ENCODE measurements at places on chromosomes 2 and 18. TPM values are rescaled to one million over a fixed set of nuclear protein-coding genes. Genes with fewer than 3 reads are reported as not detected.

DNA sequence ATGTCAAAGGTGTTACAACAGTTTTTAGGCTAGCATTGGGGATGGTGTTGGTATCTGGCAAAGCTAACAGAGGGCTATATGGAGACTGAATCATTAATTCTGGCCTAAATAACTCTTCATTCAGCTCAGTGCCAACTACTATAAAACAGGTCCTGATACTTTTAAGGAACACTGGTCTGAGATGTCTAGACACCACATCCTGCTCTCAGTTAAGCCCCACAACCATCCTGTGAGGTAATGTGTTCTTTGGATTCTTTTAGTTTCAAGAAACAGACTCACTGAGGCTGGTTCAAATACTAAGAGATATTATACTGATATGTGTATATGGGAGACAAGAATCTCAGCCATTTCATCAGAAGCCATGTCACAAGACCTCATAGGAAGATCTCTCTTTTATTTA is 14.2 kb upstream of the HK2 start:
- no peaks in the 10 kb centered on the region for H3K36me3 ChIP-seq
- no peak overlapping the region for H3K27ac ChIP-seq
- H3K27me3 ChIP-seq: no peaks in the 10 kb centered on the region
- no peak overlapping the region for H3K4me3 ChIP-seq
- DNase-seq: no peak

DNA sequence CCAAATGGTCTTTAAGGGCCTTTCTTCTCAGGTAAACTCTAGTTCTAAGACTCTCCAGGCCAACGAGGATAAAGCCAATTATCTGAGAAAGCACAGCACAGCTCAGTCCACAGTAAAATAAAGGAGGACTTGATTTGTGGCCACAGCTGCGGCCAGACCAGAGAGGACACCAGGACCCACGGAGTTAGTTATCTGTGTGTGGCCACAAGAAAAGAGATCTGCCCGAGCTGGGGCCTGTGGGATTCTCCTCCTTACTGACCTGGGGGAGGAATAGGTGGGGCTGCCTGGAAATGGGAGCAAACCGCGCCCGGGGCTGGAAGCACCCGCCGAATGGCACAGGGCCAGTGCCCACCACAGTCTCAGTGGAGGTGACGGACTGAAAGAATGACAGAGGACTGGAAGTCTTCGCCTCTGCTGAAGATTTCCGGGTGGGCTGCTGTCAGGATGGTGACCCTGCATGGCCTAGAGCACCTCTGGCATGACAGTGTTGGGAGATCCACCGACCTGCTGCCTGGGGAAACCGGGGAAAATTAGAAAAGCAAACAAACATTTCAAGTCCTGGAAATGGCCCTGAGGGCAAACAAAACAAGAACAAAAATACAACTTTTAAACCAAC is 13.3 kb downstream of the PROC start:
- no peak for DNase-seq
- H3K4me1 ChIP-seq: no peaks in the 10 kb centered on the region
- no peak overlapping the region for H3K27ac ChIP-seq
- H3K4me3 ChIP-seq: no peak overlapping the region
- H3K36me3 ChIP-seq: no peaks in the 10 kb centered on the region

- no peak overlapping the region for H3K27ac ChIP-seq
- H3K4me1 ChIP-seq: peaks cover 9% of the 10 kb centered on the region
- no peak overlapping the region for H3K4me3 ChIP-seq
- no peaks in the 10 kb centered on the region for H3K36me3 ChIP-seq
- peak; percentile 51 for DNase-seq
Observed at GRCh38 chr2:112727276-112728028, 6.6 kb downstream of the NT5DC4 start.

DNA sequence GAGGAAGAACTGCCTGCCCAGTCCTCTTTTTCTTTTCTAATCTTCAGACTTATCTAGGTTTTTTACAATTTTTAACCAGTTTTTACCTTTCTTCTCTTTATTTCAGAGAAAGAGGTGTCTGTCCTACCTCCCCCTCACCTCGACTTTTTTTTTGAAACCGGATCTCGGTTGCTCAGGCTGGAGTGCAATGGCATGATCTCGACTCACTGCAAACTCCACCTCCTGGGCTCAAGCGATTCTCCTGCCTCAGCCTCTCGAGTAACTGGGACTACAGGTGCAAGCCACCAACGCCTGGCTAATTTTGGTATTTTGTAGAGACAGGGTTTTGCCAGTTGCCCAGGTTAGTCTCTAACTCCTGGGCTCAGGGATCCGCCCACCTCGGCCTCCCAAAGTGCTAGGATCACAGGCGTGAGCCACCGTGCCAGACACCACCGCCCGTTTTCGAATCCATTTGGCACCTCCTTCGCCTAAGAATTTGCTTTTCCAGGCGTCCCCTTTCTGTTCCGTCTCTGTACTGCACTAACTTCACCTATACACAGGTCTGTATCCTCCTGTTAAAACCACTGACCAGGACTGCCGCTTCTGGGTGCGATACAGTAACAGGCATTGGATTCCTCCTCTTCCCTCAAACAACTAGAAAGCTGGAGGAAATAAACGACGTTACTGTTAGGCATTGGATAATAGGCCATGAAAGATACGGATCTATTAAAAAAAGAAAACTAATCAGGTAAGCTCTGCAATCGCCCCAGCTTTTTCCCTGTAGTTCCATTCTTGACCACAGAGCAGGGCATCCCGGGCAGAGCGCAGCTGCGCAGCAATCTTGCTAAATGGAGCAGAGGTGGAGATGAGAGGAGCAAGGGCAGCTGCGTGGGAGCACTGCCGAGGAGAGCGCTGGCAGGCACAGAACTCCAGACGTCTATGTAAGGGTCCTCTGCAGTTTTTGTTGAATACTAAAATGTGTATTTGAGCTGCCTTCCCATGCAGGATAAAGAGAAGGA is 69.9 kb downstream of the ZC3H6 start:
- peak; percentile 69 for DNase-seq
- no peaks in the 10 kb centered on the region for H3K27me3 ChIP-seq
- H3K27ac ChIP-seq: no peak overlapping the region
- H3K36me3 ChIP-seq: no peaks in the 10 kb centered on the region

DNA sequence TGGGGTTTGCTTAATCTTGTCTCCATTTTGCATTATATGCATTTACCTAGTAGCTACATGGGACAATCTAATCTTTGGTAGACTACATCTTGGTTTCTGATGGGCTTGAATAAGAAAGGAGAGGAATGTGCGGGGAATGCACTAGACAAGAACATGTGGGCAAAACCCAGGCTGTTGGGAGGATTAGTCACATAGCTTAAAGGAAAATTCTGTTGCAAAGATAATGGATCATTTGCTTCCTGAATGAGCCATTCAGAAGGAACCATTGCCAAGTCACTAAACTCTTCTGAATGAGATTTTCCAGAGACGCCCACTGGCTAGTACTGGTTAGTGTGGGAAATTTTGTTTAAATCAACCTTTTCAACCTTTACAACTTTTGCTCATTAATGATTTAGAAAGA is 84.8 kb downstream of the OSBPL6 start:
- H3K27ac ChIP-seq: no peak overlapping the region
- DNase-seq: no peak
- no peak overlapping the region for H3K4me3 ChIP-seq

DNA sequence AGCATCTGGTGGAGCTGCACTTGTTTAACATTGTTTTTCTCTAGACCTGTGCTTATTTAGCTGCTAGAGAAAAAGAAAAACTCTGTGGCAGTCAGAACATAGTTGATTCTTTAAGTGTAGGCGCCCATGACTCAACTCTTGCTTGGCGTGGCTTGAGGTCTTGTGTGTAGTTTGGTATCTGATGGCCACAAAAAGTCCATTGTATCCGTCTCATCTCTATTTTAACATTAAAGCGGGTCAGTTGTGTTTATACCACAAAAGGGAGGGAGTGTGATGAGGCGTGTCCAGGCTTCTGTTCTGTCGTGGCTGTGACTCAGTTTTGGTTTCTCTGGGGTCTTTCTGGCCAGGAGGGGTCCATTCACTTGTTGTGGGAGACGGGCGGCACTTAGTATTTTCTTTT is 24.2 kb upstream of the UGT1A8 start:
- no peak overlapping the region for H3K27ac ChIP-seq
- no peaks in the 10 kb centered on the region for H3K36me3 ChIP-seq
- no peaks in the 10 kb centered on the region for H3K4me1 ChIP-seq
- no peaks in the 10 kb centered on the region for H3K27me3 ChIP-seq
- H3K4me3 ChIP-seq: no peak overlapping the region

Gene NAT8
- total RNA-seq: not detected

GRCh38 chr2:7721413-7721995 is 804.3 kb downstream of the RNF144A start:
- no peaks in the 10 kb centered on the region for H3K36me3 ChIP-seq
- H3K27ac ChIP-seq: no peak overlapping the region
- no peak overlapping the region for H3K4me3 ChIP-seq
- peaks cover 2% of the 10 kb centered on the region for H3K4me1 ChIP-seq
- no peak for DNase-seq

DNA sequence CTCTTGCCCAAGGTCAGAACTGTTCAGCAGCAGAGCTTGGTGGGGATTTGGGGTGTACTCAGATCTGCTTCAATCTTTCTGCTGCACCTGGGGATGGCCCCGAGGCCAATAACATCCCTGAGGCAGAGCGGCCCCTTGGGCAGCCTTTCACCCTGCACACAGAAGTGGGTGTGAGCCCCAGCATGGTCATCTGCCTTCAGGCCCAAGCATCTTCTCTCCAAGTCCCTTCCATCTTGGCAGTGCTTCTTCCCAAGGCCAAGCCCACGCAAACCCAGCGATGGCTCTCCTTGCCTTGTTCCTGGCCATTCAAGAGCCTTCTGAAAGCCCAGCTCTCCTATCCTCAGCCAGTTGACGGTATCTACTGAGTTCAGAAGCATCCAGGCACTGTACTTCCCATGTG is 172.9 kb downstream of the INHBB start:
- no peaks in the 10 kb centered on the region for H3K36me3 ChIP-seq
- H3K27me3 ChIP-seq: peaks cover 31% of the 10 kb centered on the region
- no peak overlapping the region for H3K27ac ChIP-seq
- DNase-seq: no peak
- H3K4me3 ChIP-seq: no peak overlapping the region

DNA sequence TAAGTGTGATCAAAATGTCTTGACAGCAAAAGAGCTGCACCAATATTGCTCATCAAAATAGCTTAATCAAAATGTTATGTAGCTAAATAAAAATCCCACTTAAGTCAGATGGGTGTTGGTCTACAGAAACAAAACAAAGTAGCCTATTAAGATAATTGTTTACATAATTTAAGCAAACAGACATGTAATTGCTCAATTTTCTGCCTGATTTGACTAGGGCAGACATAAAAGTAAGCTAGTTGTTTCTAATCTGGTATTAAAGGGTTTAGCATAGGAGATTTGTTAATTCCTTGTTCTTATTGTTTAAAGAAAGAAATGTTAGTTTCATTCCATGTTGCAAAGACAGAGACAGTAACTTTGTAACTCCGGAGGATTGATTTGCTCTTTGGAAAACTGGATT is 11.5 kb upstream of the FEZ2 start:
- H3K27me3 ChIP-seq: peaks cover 9% of the 10 kb centered on the region
- H3K4me1 ChIP-seq: no peaks in the 10 kb centered on the region
- no peak overlapping the region for H3K4me3 ChIP-seq
- no peaks in the 10 kb centered on the region for H3K36me3 ChIP-seq
- H3K27ac ChIP-seq: no peak overlapping the region
- DNase-seq: no peak

Gene DLGAP1
- 11.5 TPM for total RNA-seq

Gene TMEM131
- total RNA-seq: 40.6 TPM

- no peaks in the 10 kb centered on the region for H3K4me1 ChIP-seq
- no peak for DNase-seq
- H3K4me3 ChIP-seq: no peak overlapping the region
Observed at GRCh38 chr2:116452651-116453050, 1361.8 kb upstream of the DDX18 start.

Gene PPM1B
- 54.9 TPM for total RNA-seq

GRCh38 chr18:76265497-76266235 is 229.4 kb downstream of the ZNF516 start:
- H3K36me3 ChIP-seq: no peaks in the 10 kb centered on the region
- H3K27ac ChIP-seq: no peak overlapping the region
- DNase-seq: no peak
- no peaks in the 10 kb centered on the region for H3K27me3 ChIP-seq
- H3K4me1 ChIP-seq: no peaks in the 10 kb centered on the region

Gene TMEM150A
- total RNA-seq: 29.9 TPM

DNA sequence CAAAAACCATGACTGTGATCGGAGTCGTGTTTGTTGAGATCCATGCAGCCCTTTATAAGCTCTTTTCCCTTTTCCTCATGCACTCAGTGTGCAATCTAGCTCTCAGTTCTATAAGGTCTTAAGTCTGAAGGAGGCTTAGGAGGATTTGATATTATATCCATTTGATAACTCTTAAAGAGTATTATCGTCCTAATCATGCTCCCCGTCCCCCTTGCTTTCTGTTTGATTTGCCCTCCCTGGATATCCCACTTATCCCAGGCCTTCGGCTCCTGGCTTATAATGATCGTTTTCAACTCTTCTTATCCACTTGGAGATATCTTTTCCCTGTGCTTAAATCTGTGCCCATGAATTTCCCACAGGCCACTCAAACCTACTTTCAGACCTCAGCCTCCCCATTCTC is 1917.7 kb upstream of the PIK3C3 start:
- H3K36me3 ChIP-seq: no peaks in the 10 kb centered on the region
- H3K27ac ChIP-seq: no peak overlapping the region
- no peak for DNase-seq
- no peaks in the 10 kb centered on the region for H3K4me1 ChIP-seq
- no peak overlapping the region for H3K4me3 ChIP-seq

Gene CPO
- total RNA-seq: 0.95 TPM

Gene SERPINB3
- not detected for total RNA-seq

- no peak for DNase-seq
- no peaks in the 10 kb centered on the region for H3K27me3 ChIP-seq
- no peak overlapping the region for H3K4me3 ChIP-seq
- H3K36me3 ChIP-seq: no peaks in the 10 kb centered on the region
- no peaks in the 10 kb centered on the region for H3K4me1 ChIP-seq
- H3K27ac ChIP-seq: no peak overlapping the region
Observed at GRCh38 chr2:218130377-218130776, 4.5 kb downstream of the CXCR2 start.

DNA sequence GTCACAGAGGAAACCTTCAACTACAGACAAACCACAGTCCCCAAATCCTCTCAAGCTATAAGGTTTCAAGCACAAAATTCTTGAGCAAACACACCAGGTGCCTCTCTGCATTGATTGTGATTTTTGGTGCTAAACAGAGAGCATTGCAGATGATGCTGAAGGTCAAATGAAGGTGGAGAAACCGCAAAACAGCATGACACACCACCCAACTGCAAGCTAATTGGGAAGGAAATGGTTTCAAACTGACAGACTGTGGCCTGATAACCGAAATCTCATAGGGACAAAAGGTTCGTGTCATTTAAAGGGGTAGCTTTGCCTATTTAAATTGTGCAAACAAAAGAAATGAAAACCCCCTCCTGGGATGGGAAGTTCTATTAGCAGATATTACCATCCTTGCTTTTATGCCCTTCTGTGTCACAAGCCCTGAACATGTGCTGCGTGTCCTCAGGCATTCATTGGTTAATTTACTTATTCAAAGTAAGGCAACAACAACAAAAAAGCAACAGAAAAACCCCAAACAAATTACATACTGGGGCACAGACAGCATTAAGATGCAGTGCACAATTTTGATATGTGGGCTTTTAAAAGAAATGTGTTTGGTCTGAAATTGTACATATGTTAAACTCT is 154.9 kb downstream of the AQP4 start:
- peak overlapping the region; percentile 37 for H3K4me3 ChIP-seq
- H3K36me3 ChIP-seq: no peaks in the 10 kb centered on the region
- peaks cover 16% of the 10 kb centered on the region for H3K4me1 ChIP-seq
- no peak overlapping the region for H3K27ac ChIP-seq
- H3K27me3 ChIP-seq: peaks cover 21% of the 10 kb centered on the region
- peak; percentile 58 for DNase-seq
